IMR-90 (cell line): ENCODE measurements at places on chromosomes 6 and 20. TPM values are rescaled to one million over a fixed set of nuclear protein-coding genes. Genes with fewer than 3 reads are reported as not detected.

HLA-DRA gene
- polyA plus RNA-seq = not detected in 2 replicates

TMEM217 gene
- 2.5 and 3.5 TPM in 2 replicates for polyA plus RNA-seq

SLA2 gene
- polyA plus RNA-seq = 0.03 TPM in 1 of 2 replicates, not detected in the other

TOX2 gene
- 17.2 and 17.5 TPM in 2 replicates for polyA plus RNA-seq

MUC22 gene
- polyA plus RNA-seq = 0.02 TPM in 1 of 2 replicates, not detected in the other

CLPSL2 gene
- not detected in 2 replicates for polyA plus RNA-seq

SCGN gene
- not detected in 2 replicates for polyA plus RNA-seq
